ENCODE measurements at places on chromosomes 4 and X. TPM values are rescaled to one million over a fixed set of nuclear protein-coding genes. Genes with fewer than 3 reads are reported as not detected.
A peak's percentile ranks its signal among the peaks of the same experiment; 100 is the strongest.

Gene HTATSF1
- total RNA-seq, result 17.9 TPM

Gene ARMCX1
- 0.17 TPM for total RNA-seq

Gene RXFP1
- total RNA-seq, result not detected

Gene SLC10A4
- 0.25 TPM for total RNA-seq

Gene TENM3
- not detected for total RNA-seq

Gene STATH
- not detected for total RNA-seq

Gene NKX6-1
- not detected for total RNA-seq

Gene PHEX
- total RNA-seq, result 0.56 TPM

Gene PNMA5
- total RNA-seq, result 0.62 TPM

Gene KLB
- total RNA-seq, result 0.10 TPM

Gene DUSP21
- total RNA-seq, result not detected

Gene GAGE2A
- not detected for total RNA-seq

Gene NAP1L2
- 2.0 TPM for total RNA-seq

Gene RAP2C
- 56.0 TPM for total RNA-seq

Gene ASMTL
- total RNA-seq, result 52.9 TPM

Gene GAGE12H
- not detected for total RNA-seq

DNA sequence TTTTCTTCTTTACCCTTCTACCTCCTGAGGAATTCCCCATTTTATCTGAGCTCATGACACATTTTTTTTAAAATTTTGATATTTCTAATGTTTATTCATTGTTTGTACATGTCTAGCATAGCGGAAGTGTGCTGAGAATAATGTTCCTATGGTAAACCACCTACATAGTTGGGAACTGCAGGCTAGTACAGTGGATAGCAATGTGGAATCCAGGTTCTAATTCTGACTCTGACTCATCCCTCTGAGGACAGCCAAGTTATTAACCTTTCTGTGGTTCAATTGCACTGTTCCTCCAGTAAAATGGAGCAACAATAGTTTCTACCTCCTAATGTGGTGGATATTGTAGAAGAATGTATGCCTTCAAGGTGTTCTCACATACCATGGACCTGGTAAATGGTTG is 20.6 kb upstream of the APELA start:
- DNase-seq, result no peak

DNA sequence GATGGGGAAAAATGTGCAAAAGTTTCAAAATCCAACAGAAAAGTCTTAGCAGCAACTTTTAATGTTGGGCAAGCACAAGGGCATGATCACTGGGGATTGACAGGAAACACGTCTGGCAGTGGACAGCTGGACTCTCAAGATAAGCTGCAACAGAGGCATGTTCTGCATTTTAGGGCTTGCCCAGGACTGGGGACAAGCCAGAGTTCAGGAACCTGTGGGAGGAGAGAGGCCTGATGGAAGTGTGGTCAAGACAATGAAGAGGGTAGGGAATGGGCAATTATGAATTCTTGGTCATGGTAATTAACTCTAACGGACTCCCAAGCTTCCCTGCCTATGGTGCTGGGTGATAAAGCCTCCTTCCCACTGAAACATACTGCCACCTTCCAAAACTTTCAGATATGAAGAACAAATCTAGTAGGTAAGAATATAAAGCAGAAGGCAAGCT is 48.4 kb downstream of the ANXA3 start:
- no peak for DNase-seq

- no peak for DNase-seq
These were observed 222.1 kb downstream of the LDB2 start for GRCh38 chr4:16676230-16676770.

GRCh38 chrX:97498093-97498492 is 614.4 kb downstream of the RPA4 start:
- DNase-seq, result peak; percentile 4

GRCh38 chrX:20067709-20068561 is 48.8 kb downstream of the MAP7D2 start:
- no peak for DNase-seq

- DNase-seq, result no peak
These were observed 597.7 kb downstream of the MID1IP1 start for GRCh38 chrX:39398963-39399261.

GRCh38 chr4:38151873-38152272 is 191.7 kb downstream of the PTTG2 start:
- DNase-seq, result no peak

DNA sequence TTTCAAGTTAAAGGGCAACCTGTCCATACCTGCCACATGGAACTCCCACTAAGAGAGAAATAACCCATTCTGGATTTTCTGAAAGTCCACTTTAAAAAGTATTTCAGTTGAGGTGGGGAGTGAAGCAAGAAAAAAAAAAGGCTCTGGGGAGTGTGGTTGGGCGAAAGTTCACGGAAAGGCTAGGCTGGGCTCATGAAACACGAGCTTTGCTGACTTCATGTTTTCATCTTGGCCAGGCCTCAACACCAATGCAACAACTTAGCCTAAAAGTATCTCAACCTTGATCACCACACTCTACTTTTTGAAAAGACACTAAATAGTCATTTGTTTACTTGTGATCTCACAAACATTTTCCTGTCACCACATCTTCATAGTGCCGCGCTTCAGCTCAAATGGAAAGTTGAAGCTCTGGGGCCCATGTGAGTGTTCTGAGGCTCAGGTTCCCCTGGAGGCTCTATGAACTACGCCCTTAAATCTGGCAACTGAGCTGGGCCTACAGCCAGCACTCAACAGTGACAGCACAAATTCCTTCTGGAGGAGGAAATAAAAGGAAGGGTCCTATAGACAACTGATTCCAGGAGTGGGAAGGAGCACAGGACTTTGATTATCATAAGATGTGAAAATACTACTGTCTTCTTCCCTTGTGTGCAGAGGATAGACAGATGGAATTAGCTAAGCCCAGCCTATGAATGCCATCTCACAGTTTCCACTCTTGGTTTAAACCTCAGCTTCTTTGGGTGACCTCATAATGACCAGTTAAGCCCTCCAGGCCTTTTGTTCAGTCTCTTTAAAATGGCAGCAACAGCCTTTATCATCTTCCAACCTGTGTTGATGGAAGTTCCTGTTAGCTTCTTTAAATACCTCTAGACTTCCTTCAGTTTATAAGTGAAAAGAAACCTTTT is 5.1 kb downstream of the CD40LG start:
- no peak for DNase-seq

DNA sequence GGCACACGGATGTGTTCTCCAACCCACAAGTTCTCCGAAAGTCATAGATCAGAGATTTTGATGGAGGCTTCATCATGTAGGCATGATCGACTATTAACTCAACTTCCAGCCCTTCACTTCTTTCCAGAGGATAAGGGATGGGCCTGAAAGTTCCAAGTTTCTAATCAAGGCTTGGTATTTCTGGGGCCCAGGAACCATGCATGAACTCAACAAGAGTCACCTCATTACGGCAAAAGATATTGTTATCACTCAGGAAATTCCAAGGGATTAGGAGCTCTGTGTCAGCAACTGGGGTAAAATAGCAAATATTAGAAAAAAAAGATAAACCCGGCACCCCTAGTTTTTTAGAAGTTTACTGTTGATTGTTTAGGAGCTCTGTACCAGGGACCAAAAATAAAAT is 240.1 kb upstream of the PPP1R2C start:
- no peak for DNase-seq

DNA sequence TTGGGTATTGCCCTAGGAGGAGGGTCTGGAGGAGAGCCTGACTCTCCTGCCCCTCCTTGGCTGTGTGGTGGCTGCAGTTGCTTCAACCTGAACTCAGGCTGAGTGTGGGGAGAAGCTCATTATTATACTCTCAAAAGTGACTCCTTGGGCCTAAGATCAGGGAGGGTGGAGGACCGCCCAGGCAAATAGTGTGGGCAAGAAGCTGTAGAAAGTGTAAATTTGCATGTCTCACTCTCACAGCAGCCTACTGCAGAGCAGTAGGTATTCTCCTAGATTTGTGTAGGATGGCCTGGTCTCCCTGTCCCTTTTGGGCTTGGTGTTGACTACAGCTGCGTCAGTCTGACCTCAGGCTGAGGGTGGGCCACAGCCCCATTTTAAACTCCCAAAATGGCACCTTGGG is 156.1 kb downstream of the ZNF330 start:
- no peak for DNase-seq

DNA sequence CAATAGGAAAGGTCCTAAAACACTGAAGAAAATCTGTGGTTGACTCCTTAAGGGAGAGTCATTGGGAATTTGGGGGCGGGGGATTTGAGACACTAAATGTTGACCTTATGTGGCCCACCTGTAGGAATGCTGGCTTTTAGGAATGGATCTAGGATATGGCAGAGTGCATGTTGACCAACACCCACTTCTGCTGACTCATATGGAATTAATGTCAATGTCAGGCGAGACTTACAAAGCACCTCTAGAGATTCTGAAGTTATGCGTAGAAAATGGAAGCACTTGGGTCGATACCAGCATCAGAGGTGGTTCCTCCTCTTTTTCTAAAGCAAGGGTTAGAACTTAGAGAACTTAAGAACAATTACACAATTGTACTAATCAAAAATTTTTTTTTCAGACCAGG is 100.6 kb upstream of the CBR4 start:
- no peak for DNase-seq

GRCh38 chr4:180617196-180617595 is 1626.0 kb upstream of the TENM3 start:
- no peak for DNase-seq

DNA sequence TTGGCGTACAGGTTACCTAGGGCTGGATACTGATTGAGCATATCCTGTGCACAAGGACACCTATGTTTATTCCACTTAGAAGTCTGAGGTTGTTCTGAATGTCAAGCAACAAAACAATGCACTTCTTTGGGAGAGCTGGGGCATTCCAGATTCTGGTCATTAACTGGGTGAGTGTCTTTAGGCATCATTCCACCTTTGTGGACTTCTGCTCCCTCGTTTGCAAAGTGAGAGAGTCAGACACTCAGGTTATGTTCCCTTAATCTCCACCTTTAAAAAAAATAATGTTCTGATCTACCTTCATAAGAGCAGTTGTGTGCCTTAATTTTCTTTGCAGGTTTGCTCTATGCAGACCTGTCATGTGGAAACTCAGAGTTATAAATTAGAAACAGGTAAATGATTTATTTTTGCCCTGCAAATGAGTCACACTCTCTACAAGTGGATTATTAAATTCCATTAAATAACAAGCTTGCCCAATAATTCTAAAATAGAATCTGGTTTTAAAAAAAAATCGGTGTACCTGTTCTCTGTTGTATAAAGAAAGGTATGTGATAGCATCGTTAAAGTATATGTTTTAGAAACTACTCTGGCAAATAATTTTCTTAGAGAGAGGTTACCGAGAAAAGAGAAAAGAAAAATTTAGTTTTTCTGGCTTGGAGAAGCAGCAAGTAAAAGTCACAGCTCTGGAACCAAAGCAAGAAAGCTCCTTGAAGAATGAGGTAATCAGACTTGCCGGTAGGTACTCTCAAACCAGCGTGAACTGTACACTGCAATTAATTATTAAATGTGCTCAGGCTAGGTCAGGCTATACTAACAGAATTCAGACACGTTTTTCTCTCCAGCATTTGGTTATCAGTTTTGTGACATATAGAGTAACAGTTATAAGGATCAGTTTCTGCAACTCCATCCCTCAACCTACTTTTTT is 93.2 kb downstream of the SORBS2 start:
- DNase-seq, result no peak

GRCh38 chr4:77465271-77465670 is 140.3 kb upstream of the CXCL13 start:
- no peak for DNase-seq

DNA sequence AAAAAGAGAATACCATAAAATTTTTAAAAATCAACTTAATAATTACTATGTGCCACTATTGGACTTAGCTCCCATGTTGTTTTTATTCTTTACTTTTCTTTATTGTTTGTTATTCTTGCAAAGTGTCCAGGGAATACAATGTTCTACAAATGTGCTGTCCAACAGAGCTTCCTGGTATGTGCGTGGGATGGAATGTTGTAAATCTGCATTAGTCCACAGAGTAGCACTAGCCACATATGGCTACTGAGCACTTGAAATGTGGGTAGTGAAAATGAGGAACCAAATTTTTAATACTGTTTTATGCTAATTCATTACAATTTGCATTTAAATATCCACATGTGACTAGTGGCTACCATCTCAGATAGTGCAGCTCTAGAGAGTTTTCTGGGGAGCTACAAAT is 14.3 kb upstream of the CORIN start:
- no peak for DNase-seq

- DNase-seq, result no peak
These were observed 100.6 kb downstream of the ADRA2C start for GRCh38 chr4:3866813-3867129.

- DNase-seq, result no peak
These were observed 129.5 kb upstream of the KLF3 start for GRCh38 chr4:38534344-38535045.

GRCh38 chrX:786441-786881 is 155.9 kb downstream of the SHOX start:
- no peak for DNase-seq

GRCh38 chr4:95545546-95545945 is 3.2 kb downstream of the UNC5C start:
- no peak for DNase-seq

DNA sequence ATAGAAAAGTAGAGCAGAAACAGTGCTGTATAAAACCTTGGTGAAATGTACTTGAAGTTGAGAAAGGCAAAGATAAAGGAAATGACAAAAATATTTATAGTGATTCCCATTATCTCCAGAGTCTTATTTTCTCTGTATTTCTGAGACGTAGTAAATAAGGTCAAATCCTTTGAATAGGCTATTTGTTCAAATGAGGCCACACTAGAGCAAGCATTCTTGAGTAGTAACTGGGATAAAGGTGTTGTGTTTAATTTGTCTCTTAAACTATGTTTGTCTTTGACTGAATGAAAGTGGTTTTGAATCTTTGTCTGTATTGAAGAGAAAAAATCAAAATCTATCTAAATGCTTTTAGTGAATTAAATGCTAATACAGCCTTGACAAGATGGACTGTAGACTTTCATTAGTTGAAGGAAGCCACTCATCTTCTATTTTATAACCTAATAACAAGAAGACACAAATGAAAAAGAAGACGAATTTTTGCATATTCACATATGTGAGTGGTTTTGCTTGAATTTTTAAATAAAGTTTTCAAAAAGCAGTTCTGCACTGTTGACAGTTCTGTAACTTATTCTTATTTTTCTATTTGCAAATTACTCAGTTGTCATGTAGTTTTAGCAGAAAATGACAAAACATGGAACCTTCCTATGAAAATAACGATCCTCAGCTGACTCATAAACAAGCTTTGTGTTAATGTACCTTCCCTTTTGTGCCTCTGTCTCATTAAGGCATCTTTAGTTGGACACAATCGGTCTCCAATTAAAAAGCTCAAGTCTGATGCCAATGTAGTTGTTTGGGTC is 94.8 kb upstream of the PCDH18 start:
- no peak for DNase-seq
